ENCODE measurements at places on chromosomes 7 and 10. TPM values are rescaled to one million over a fixed set of nuclear protein-coding genes. Genes with fewer than 3 reads are reported as not detected.

DNA sequence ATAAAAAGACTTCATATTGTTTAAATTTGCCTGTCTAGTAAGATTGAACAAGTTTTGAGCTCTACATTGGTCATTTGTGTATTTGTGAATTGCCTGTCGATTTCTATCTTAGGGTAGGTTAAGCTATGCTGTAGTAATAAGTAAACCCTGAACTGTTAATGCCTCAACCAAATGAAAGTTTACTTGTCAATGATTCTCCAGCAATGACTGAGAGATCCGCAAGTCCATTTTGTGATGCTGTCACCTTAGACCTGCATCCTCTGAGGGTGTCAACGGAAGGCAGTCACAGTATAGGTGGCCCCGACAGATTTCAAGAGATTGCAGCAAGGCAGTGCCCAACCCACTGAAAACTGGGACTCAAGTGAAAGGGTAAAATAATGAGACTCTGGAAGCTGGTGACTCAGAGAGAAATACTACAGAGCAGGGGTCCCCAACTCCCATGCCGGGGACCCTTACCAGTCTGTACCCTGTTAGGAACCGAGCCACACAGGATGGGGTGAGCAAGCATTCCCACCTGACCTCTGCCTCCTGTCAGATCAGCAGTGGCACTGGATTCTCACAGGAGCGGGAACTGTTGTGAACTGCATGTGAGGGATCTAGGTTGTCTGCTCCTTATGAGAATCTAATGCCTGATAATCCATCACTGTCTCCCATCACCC is 10.8 kb upstream of the PHYH start:
- no peaks in the 10 kb centered on the region for H3K4me1 ChIP-seq
- no peak overlapping the region for H3K4me3 ChIP-seq
- no peak overlapping the region for H3K27ac ChIP-seq
- H3K27me3 ChIP-seq: no peaks in the 10 kb centered on the region

- no peaks in the 10 kb centered on the region for H3K36me3 ChIP-seq
- H3K4me3 ChIP-seq: no peak overlapping the region
- DNase-seq: peak; percentile 25
- H3K27ac ChIP-seq: no peak overlapping the region
- H3K27me3 ChIP-seq: no peaks in the 10 kb centered on the region
Measured at GRCh38 chr7:73852500-73852899, 8.5 kb upstream of the TMEM270 start.

DNA sequence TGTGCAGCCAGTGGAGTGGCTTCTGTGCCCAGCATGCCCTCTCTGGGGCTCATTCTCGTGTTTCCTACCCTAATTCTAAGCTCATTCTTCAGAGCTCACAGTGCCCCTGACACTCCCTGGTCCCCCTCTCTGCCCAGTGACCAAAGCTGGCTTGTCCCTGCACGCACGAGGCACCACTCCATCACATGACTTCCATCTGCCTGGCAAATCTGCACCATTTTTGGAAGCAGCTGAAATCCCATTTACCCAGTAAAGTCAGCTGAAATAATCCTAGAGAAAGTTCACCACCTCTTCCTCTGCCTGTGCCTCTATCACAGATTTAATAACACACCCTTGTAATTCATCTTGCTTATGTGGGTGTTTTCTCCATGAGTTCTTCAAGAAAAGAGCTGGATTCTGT is 616.9 kb downstream of the PTPRN2 start:
- H3K27ac ChIP-seq: no peak overlapping the region
- no peaks in the 10 kb centered on the region for H3K36me3 ChIP-seq
- no peak overlapping the region for H3K4me3 ChIP-seq
- H3K27me3 ChIP-seq: no peaks in the 10 kb centered on the region
- no peak for DNase-seq

The NACAD gene
- total RNA-seq: 7.3 TPM

DNA sequence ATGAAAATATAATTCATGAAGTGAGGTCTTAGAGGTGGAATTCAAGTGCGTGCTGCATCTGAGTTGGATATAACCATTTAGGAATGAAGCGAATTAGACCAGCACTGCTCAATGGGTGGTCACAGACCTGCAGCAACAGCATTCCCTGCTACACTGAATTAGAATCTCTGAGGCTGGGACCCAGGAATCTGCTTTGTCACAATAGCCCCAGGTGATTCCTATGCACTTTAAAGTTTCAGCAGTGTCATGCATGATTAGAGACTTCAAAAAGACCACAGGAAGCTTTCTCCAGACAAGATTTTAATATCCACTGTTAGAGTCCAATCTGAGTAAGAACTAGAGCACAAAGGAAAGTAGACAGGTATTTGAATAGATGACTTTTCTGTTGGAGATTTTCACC is 352.8 kb upstream of the VSTM2A start:
- DNase-seq: no peak
- no peaks in the 10 kb centered on the region for H3K27me3 ChIP-seq
- H3K4me3 ChIP-seq: no peak overlapping the region
- H3K36me3 ChIP-seq: no peaks in the 10 kb centered on the region

The UPK3B gene
- total RNA-seq: 5.5 TPM

GRCh38 chr7:67435894-67436535 is 439.4 kb downstream of the TYW1 start:
- no peak for DNase-seq
- no peaks in the 10 kb centered on the region for H3K4me1 ChIP-seq
- no peak overlapping the region for H3K4me3 ChIP-seq

The CCZ1B gene
- 63.9 TPM for total RNA-seq

The SEPHS1 gene
- 33.3 TPM for total RNA-seq

DNA sequence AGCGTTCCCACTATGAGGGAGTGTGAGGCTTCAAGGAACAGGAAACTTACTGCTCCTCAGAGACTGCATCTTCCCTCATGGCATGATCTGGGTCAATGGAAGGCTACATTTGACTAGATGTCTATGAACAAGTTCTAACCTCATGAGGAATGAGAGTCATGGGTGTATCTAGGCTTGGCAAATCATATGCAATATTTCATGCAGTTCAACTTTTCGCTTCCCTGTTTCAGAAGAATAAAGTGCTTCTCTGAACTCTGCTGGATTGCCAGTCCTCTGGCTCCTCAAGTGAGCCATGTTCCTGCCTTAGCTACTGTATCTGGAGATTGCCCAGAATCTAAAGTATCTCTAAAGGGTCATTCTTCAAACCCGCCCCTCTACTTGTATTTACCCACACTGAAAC is 54.3 kb upstream of the SEMA3A start:
- no peaks in the 10 kb centered on the region for H3K27me3 ChIP-seq
- H3K4me3 ChIP-seq: no peak overlapping the region
- peak overlapping the region; percentile 68 for H3K27ac ChIP-seq
- no peak for DNase-seq
- no peaks in the 10 kb centered on the region for H3K36me3 ChIP-seq

The ANKRD61 gene
- 0.26 TPM for total RNA-seq

- H3K4me3 ChIP-seq: peak overlapping the region; percentile 66
- H3K4me1 ChIP-seq: peaks cover 23% of the 10 kb centered on the region
- no peaks in the 10 kb centered on the region for H3K36me3 ChIP-seq
- no peaks in the 10 kb centered on the region for H3K27me3 ChIP-seq
Measured at GRCh38 chr7:35035511-35035961, 1.7 kb downstream of the DPY19L1 start.

- H3K36me3 ChIP-seq: no peaks in the 10 kb centered on the region
Measured at GRCh38 chr10:90959826-90960225, 38.9 kb upstream of the ANKRD1 start.

GRCh38 chr10:57053530-57053929 is 692.5 kb upstream of the ZWINT start:
- H3K27ac ChIP-seq: no peak overlapping the region
- no peaks in the 10 kb centered on the region for H3K27me3 ChIP-seq
- H3K4me3 ChIP-seq: no peak overlapping the region

GRCh38 chr10:85148693-85149640 is 820.6 kb downstream of the CCSER2 start:
- H3K27me3 ChIP-seq: no peaks in the 10 kb centered on the region
- no peak overlapping the region for H3K4me3 ChIP-seq
- H3K4me1 ChIP-seq: peaks cover 3% of the 10 kb centered on the region
- DNase-seq: no peak
- peak overlapping the region; percentile 53 for H3K27ac ChIP-seq
- H3K36me3 ChIP-seq: no peaks in the 10 kb centered on the region

DNA sequence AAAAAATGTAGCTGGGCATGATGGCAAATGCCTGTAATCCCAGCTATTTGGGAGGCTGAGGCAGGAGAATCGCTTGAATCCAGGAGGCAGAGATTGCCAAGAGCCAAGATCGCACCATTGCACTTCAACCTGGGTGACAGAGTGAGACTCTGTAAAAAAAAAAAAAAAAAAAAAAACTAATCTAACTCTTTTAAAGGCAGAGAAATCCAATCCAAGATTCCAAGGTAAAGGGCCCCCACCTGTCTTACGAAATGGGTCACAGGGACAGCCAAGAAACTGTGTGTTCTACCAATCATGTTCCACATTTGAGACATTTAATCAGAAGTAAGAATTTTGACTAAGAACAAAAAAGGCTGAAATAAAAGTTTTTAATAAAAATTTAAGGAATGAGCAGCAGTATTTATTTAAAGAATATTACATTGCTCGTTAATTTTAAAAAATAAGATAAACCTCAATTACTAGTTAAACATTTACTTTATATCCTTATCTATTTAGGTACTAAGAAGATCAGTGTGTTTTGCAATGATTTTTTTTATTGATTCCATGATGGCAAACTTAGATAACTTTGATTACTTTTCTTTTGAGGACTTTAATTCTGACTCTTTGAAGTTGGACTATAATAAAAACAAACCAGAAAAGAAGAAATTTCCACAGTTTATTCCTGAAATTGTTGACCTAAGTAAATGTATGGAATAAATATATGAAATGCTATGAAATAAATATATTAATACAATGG is 6.7 kb upstream of the OAT start:
- no peak for DNase-seq
- no peaks in the 10 kb centered on the region for H3K36me3 ChIP-seq
- no peaks in the 10 kb centered on the region for H3K27me3 ChIP-seq
- no peak overlapping the region for H3K4me3 ChIP-seq

The COL17A1 gene
- 43.4 TPM for total RNA-seq

- no peaks in the 10 kb centered on the region for H3K4me1 ChIP-seq
- no peaks in the 10 kb centered on the region for H3K27me3 ChIP-seq
- no peak overlapping the region for H3K27ac ChIP-seq
- H3K36me3 ChIP-seq: no peaks in the 10 kb centered on the region
- H3K4me3 ChIP-seq: no peak overlapping the region
- DNase-seq: no peak
Measured at GRCh38 chr7:52639981-52640380, 395.5 kb upstream of the POM121L12 start.

DNA sequence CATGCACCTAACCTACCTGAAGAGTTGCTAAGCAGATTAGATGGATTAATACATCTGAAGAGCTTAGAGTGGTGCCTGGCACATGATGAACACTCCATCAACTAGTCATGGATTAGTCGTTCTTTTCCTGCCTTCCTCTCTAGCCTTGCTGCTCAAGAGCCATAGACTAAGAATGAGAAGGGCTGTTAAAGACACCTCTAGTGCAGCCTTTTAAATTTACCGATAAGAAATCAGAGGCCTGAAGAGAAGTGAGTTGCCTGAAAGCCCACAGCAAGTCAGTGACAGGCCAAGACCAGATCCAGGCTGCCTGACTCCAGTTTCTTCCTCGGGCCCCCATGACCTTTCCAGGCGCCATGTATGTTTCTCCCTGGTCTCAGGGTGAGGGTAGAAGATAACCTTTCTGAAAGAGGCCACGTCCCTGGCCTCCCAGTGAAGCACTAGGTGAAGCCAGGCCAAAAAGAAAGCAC is 6.5 kb downstream of the TSPAN15 start:
- H3K4me1 ChIP-seq: peaks cover 37% of the 10 kb centered on the region
- no peaks in the 10 kb centered on the region for H3K36me3 ChIP-seq
- H3K27ac ChIP-seq: peak overlapping the region; percentile 68
- no peak for DNase-seq
- no peaks in the 10 kb centered on the region for H3K27me3 ChIP-seq
- no peak overlapping the region for H3K4me3 ChIP-seq

The OR6B1 gene
- not detected for total RNA-seq

All from left lung (tissue), 14 donors.